ENCODE measurements at places on chromosomes 2 and 18.

GRCh38 chr18:12770469-12771219, 67.8 kb downstream of the PSMG2 start:
- DNase-seq, result peak; percentile 52

DNA sequence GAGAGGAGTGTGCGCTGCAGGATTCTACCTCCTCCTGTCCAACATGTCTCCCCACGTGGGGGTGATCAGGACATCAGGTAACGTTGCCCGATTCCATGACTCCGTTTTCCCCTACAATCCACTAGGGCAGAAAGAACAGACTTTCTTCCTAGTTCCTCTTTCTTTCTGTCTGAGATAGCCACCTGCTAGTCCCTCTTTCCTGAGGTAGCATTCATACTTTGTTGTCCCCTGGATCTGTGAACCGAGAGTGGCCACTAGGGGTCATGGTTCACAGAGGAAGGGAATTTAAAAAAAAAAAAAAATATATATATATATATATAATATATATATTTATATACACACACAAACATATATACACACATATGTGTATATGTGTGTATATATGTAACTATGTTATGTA, 210.0 kb upstream of the ZNF521 start:
- peak; percentile 49 for DNase-seq

- DNase-seq, result peak; percentile 82
Measured at GRCh38 chr2:201466050-201466675, 14.6 kb downstream of the STRADB start.

DNA sequence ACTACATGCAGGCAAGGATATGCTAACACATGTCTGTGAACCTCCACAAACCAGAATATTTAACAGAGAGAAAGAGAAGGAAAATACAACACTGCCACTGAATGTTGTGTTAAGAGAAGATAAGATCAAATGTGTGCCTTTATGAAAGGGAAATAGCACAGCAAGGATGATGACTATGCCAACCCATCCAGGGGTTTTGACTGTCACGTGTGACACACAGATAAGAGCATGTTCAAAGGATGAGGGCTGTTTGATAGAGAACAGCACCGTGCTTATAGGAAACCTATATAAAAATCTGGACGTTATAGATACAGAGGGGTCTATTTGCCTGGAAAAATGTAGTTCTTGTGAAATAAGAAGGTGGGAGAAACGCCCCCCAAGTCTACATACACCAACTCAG, 911.8 kb downstream of the CPS1 start:
- no peak for DNase-seq

DNA sequence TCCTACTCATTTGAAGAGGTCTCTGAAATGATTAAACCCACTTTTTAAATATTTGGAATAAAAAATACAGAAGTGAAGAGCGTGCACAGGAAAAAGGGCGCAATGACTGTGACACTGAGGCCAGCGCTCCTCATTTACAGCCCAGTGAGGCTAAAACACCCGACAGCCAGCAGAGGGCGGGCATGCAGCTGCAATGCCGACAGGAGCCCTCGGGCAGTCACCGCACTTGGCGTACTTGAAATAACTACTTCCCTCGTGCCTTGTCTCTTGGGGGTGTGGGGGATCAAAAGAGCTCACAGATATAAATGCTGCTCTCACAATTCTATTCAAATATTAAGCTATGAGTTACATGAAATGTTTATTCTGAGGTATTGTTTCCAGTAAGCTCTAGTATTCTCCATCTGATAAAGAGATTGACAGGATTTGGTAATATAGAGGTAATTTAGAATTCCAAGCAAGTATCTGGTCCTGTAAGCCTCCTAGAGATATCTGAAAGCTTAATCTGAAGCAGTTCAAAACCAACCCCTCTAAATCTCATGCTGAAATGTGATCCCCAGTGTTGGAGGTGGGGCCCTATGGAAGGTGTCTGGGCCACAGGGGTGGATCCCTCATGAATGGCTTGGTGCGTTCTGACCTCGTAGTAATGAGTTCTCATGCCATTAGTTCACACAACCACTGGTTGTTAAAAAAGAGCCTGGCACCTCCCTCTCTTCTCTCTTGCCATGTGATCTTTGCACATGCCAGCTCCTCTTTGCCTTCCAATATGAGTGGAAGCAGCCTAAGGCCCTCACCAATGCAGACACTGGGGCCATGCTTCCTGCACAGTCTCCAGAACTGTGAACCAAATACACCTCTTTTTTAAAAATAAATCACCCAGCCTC, 93.6 kb downstream of the ZAP70 start:
- peak; percentile 88 for DNase-seq

DNA sequence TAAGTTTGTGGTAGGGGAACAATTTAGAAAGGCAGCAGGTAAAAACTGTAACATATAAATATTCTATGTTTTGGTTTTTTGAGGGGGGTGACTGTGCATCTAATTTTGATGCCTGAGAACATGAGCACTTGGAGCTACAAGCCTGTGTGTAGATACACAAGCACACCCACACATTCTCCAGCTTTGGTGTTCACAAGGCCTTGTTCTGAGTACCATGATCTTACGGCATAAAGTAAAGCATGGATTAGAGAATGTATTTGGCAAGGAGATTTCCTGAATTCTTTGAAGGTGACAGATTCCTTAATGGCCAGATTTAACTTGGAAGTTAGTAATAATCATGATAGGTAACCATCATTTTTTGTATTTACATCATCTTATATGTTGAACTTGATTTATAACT, 42.7 kb downstream of the MAP3K20 start:
- no peak for DNase-seq

DNA sequence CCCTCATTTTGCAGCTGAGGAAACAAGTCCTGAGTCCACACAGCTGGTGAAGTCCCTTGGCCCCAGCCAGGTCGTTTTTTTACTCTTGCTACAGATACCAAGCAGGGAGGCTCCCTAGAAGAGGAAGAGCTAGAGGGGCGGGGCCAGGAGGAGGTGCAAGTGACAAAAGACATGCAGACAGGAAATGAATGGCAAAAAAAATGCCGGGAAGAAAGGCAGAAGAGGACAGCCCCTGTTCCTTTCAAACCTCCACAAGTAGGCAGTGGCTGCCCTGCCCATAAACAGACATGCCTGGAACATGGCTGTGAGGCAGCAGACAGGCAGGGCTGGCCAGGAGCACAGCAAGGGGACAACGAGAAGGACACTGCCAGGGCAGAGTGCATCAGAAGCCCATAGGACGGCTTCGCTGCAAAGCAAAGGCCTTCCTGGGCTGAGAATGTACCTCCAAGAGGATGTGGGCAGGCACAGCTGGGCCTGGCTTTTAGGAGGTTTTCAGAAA, 108.7 kb downstream of the ZBTB7C start:
- peak; percentile 6 for DNase-seq

DNA sequence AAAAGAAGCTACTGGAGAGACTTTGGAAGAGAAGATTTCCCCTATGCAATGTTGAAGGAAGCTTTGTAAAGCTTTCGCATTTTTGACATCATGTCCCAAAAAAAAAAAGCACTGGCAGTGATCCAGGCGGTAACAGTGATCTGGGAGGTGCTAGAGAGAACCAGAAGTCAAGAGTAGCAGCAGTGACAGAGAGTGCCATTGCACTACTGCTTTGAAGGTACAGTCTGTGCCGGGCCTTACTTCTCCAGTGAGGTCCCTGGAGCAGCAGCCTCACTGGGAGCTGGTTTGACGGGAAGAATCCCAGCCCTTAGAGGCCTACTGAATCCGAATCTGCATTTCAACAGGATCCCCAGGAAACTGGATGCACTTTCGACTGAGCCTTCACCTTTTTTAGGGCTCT, 50.9 kb upstream of the ATL2 start:
- no peak for DNase-seq

DNA sequence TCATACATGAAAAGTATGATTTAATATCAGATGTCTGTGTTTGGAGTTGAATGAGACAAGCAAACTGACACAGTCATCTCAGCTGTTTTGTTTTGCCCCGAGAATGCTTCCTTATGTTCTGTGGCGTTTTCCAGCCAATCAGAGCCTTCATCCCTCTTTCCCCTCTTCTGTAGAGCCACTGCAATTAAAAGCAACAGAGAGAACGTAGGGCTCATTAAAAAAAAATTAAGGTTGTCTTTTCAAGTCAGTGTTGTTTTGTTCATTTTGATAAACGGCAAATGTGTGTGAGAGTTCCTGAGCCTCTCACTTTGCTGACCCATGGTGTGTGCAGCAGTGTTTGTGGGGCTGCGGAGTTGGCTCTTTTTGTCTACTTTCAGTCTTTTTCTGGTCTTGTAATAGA, 216.0 kb downstream of the FHOD3 start:
- DNase-seq, result no peak

DNA sequence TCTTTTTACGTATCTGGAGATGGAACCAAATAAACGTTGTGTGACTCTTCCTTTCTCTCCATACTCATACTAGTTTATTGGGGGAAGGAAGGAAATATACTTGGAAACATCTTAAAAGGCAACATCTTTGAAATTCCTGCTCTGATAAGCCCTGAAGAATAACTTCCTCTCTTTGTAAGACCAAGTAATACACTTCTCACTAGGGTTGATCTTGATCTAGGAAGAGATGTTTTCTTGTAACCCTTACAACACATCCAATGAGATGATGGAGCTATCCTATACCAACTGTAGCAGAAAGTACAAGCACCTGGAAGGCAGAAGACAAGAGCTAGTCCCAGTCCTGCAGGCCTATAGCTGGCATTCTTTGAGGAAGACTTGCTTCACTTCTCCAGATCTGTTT, 2.0 kb downstream of the ANKRD44 start:
- DNase-seq, result no peak

GRCh38 chr2:7061921-7062320, 144.7 kb downstream of the RNF144A start:
- no peak for DNase-seq

DNA sequence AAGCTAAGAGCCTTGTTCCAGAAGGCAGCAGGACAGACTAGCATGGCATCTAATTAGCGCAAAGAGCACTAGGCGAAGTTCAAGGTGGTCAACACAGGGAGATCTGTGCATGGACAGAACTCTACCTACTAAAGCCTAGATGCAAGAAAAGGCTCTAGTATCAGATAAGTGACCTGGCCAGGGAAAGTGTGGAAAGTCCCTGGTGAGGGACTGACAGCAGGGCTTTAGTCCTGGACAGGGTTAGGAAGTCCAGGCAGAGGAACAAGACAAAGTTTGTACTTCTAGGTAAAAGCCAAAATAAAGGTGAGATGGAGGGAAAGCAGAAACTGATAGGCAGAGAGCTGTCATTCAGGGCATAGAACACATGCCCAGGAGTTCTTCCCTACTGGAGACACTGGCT, 45.0 kb upstream of the PCBP1 start:
- DNase-seq, result no peak

GRCh38 chr2:106176446-106177099, 17.5 kb downstream of the UXS1 start:
- no peak for DNase-seq

GRCh38 chr2:169046440-169047151, 15.5 kb upstream of the ABCB11 start:
- DNase-seq, result no peak

GRCh38 chr2:217277646-217278398, 418.0 kb upstream of the TNP1 start:
- DNase-seq, result no peak

DNA sequence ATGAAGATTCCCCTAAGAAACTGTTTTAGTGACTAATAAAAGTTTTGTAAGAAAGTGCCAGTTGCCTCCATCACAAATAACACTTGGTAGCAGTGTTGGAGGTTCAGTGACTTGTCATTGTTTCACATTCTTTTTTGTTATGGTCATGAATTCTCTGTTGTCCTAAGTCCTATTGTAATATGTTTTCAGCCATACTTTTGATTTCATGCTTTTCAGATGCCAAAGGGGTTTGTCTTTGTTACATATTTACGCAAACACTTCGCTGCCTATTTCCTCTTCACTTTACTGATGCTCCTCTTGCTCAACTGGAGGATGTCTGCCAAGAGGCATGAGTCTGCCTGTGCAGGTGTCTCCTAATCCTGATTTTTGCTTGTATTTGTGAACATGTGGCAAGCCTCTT, 66.6 kb downstream of the PHLPP1 start:
- DNase-seq, result no peak

DNA sequence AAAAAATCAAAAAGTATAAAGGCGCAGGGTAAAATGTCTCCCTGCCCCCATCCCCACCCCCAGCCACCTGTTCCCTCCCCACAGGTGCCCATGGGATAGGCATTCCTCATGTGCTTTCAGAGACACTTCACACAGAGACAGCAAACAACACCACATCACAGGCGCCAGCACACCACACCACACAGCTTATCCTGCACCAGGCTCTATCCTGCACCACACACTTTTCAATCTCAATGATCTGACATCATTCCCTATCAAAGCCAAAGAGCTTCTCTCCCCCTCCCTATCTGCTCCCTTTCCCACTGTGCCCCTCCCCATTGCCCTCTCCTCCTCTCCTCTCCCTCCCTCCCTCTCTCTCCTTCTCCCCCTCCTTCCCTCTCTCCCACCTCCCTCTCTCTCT, 15.5 kb downstream of the FAM178B start:
- DNase-seq, result peak; percentile 14

- DNase-seq, result no peak
Measured at GRCh38 chr18:38932752-38933151, 1367.2 kb upstream of the CELF4 start.

- DNase-seq, result no peak
Measured at GRCh38 chr2:138648606-138649005, 131.6 kb downstream of the NXPH2 start.

DNA sequence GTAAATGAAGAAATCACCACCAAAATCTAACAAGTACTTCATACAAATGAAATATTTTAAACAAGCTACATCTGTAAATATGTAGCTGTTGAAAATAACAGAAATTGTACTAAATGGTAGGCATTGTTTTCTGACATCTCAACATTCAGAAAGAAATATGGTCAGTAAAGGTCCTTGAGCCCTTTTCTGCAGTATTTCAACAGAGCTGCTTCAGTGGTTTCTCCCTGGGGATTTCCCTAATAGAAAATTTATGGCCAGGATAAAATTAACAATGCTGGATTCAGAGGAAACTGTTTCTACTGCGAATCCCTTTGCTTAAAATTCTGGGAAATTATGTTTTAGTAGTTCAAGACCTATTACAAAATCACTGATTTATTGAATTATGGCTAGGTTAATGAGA, 256.6 kb downstream of the PIEZO2 start:
- no peak for DNase-seq

GRCh38 chr2:1620081-1620480, 124.2 kb downstream of the PXDN start:
- no peak for DNase-seq

GRCh38 chr18:5166606-5167280, 30.3 kb downstream of the AKAIN1 start:
- no peak for DNase-seq

DNA sequence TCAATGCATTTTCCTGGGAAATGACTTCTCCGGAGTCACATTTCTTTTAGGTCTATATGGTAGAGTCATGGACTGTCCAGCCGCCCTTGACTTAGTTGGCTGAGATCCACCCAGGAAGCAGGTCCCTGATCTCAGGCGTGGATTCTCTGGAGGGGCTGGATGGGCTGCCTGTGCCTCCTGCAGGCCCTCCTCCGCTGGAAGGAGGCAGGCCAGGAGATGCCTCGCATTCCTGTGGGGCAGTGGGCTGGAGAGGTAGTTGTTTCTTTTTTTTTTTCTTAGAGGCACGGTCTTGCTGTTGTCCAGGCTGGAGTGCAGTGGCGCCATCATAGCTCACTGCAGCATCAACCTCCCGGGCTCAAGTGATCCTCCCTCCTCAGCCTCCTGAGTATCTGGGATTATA, 129.0 kb upstream of the MYCN start:
- no peak for DNase-seq

Measured in NCI-H82 (cell line).